Neuronal stem cell (in vitro differentiated cells): ENCODE measurements at places on chromosomes 5 and 9.

GRCh38 chr5:116838011-116838536 lies 263.5 kb upstream of the SEMA6A start:
- no peak for DNase-seq

GRCh38 chr5:32543291-32543690 lies 42.1 kb upstream of the SUB1 start:
- no peak for DNase-seq

DNA sequence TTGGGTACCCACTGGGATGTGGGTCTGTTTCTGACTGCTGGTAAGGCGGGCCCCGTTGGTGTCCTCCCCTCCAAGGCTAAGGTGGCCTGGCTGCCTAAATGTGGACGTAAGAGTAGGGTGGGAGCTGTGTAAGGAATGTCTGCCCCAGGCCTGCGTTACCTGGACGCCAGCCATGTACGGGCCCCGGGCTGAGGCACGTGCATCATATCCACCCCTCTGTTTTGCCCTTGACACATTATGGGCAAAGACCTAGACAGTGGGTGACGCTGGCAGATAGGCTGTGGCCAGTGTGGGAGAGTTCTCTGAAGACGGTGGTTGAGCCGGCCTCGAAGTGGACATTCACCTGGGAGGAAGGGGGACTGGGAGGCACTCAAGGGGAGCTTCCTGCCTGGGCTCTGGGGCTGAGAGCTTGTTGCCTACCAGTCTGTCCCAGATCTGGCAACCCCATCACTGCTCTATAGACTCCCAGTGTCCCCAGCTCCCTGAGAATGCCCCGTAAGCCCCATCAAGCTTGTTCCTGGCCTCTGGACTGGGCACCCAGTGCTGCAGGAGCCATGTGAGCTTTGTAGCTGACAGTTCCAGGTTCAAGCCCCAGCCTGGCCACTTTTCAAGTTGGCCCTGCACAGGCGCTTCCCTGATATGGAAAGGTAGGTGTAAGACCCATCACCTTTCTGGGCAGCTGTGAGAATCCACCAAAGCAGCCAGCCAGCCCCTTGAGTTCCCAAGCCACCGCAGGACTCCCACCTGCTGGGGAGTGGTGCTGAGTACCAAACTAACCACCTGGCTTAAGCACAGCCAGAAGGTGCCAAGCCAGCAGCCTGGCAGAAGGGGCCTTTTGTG lies 3.2 kb upstream of the PRR7 start:
- no peak for DNase-seq

- no peak for DNase-seq
Observed at GRCh38 chr9:121855476-121855875, 204.0 kb downstream of the DAB2IP start.

DNA sequence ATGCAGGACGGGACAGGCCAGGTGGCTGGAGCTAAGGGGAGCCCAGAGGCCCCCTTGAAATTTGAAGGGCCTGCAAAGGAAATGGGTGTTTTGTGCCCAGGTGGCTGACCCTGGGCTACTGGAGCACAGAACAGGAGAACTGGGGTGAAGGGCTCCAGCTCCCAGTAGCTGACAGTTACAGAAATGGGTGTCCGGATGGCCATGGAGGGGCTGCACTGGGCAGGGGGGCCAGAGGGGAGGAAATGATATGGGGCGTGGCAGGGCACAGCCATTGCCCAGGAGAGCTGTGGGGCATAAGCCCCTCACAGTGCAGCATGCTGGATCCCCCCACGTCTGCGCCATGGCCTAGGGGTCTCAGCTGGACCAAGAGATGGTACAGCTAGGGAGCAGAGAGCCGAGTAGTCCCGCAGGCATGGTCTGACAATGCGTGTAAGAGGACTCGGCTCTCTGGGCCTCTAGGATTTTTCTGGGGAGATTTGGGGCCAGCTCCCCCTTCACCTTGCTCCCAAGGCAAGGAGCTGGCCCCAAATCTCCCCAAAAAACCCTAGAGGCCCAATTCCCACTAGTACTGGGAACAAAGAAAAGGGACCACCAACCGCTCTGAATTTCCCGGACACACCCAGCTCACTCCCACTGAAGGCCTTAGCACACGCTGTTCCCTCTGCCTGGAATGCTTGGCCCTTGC lies 7.9 kb upstream of the CARD19 start:
- no peak for DNase-seq

DNA sequence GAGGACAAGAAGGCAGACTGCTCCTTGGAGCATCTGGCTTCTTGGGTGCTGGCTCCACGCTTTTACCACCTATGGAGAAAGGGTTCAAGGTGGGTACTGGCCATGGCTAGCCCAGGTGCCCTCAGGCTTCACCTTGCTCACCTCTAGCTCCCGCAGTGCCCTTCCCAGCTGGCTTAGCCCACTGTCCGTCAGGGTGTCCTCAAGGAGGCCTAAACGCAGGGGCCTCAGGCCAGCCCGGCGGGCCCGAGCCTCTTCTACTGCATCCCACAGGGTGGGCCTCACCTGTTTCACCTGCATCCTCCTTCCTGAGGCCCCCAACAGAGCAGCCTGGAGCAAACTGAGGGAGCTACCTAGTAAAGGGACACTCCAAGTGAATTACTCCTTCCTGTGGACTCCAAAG lies 9.1 kb downstream of the SLC35A4 start:
- no peak for DNase-seq

DNA sequence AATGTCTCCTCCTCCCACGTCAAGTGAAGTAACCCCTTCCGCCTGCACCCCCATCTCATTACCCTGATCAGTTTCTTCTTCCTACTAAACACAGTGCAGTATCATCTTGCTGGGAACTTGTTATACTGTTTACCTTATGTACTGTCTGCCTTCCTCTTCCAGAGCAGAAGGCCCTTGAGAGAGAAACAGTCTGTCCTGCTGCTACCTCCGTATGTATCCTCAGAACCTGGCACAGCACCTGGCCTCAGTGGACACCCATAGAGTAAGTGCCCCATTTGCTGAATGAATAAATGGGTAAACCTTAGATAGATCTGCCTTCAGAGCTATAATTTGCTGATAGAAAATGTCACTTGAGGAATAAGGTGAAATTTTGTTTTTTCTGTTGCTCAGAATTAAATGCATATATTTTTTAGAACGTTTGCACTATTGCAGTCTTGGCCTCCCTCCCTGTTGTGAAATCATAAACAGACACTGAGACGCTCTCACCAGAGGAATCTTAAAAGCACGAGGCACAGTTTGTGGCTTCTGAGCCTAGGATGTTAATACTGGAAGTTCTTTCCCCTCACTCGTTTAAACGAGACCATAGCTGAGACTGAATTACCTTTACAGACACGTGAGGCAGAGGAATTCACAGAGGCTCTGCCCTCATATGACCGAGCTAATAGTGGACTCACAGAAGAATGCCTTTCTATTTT lies 223.1 kb upstream of the DAP start:
- no peak for DNase-seq

GRCh38 chr5:104789366-104789765 lies 1226.8 kb upstream of the NUDT12 start:
- no peak for DNase-seq

DNA sequence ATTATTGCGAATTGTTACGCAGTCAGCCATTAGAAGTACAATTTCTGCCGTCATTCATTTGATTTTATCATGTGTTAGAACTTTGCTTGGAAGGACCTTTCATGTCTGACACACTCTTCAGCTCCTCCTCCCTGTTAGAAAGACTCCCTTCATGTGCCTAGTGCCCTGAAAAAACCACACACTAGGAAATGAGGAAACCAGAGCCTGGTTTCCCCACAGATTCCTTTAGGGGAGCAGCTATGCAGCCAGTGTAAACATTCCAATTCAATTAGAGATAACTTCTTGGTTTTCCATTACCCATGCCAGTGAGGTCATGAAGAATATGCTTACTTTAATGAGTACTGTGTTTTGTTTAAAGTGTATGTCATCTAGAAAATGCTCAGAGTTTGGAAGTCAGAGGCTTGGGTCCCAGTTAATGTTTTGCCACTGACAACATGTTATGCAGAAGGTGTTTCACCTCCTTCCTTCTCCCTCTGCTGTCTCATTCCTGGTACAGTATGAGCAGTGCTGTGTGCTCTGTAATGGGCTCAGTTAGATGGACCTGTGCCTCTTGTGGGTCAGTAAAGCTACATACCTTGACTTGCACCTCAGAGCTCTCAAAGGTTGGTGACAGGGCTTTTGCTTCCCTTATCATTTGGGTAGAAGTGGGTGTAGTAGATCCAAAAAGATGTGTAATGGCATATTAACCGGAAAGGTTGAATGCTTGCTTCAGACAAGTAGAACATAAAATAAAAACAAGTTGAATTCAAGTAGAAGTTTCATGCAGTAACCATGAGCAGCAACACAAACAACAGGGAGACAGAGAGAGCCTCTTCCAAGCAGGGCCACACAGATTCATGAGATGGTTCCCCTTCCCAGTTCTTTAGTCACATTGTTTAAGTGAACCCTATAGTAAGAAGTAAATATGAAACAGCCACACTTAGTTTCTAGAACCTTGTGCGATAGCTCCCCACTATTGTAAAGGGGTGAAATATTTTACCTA lies 52.6 kb upstream of the TNFAIP8 start:
- no peak for DNase-seq

GRCh38 chr9:117656002-117656401 lies 48.2 kb upstream of the TLR4 start:
- no peak for DNase-seq

DNA sequence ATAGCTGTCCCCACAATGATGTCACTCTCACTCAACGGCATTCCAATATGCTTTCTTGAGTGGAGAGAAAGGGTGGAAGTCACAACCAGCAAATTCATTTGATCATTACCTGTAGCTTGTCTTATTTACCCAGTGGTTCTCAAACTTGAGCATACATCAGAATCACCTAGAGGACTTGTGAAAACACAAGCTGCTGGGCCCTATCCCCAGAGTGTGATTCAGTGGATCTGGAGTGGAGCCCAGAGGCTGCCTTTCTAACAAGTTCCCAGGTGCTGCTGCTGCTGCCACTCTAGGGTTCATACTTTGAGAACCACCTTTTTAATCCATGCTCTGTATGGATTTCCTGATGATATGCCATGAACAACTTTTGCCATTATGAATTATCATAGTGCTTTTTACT lies 94.7 kb downstream of the KLHL3 start:
- no peak for DNase-seq

DNA sequence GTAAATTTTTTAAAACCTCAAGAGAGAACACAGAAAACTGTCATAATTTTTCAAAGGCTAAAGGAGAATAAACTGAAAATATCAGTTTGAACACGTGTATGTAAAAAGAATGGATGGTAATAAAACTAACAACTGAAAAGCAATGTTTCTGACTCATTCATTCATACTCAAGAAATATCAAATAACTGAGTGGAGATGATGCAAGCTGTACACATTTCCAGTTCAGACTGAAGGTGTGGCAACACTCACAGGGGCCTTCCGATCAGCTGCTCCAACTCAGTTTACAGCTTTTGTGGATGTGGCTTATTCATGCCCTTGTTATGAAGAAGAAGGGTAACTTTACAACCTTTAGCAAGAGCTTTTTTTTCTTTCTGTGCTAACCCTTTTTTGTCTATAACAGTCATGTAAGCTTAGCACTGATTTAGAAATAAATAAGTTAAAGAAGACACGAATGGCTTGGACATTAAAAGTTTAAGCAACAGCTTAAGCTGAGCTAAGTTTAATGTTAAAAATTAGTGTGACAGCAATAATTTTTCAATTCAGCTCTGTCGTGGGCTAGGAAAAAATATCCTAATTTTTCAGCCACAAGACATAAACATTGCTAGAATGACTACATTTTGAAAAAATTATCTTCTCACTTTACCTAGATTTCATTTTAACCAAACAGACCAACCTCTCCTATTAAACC lies 453.5 kb downstream of the RAB3C start:
- no peak for DNase-seq

DNA sequence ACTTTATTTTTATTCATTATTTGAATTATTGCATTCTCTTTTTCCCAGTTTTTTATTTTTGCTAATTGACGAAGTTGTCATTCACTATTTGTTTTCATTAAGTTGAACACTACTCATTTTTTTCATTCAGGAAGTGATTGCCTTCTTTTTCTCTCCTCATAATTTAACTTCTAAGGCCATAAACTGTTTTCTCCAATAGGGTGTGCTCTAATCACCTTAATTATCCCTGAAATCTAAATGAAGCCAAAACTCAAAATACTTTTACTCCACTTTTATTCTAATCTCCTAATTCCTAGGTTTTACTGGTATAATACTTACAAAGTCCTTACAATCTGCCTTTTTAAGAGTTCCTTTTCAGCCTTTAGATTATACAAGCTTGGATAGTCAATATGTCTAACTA lies 2.9 kb upstream of the OR13C2 start:
- DNase-seq = no peak

- DNase-seq = no peak
Observed at GRCh38 chr9:21081999-21082398, 4.3 kb upstream of the IFNB1 start.

DNA sequence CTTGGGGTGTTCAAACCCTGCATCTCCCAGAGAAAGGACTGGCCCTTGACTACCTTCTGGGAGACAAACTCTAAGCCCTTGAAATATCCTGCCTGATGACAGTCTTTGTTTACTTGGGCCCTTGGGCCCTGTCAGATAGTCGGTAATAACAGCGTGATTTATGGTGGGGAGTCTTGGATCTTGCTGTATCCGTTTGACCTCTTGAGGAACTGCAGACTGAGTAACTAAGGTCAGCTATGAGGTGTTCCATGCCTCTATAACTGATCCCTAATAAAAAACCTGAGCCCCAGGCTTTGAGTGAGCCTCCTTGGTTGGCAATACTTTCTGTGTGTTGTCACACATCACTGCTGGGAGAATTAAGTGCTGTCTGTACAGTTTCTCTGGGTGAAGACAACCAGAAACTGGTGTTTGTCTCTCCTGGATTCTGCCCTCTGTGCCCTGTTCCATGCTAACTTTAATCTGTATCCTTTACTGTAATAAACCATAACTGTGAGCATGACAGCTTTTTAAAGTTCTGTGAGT lies 56.2 kb upstream of the ANKRD33B start:
- DNase-seq = no peak

DNA sequence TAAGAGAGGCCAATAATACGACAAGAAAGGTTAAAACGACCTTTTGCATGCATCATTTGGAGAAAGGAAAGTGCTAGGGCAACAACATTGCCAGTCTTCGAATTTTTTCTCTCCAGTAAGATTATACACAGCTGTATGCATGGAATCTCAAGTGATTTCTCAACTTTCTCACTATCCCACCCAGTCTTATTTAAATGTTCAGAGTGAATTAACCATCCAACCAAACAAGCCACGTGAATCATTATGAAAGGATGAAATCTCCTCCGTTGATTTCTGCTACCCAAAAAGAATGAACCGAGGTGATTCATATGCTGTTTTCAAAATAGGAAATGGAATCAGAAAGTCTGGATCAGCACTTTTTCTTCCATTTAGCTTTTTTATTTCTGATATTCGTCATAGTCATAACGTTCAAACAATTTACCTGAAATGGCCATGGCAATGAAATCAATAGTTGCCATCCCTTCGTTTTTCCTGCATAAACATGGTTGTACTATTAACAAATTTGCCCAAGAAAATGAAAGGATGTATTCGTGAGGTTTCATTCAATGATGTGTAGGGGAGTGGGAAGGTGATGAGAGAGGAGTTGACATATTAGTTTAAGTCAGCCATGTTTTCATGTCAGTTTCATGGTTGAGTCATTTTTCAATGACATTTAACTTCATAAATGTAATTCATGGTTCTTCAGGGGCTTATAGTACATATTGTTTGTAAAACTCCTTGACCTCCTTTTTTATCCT lies 170.9 kb upstream of the WWC1 start:
- no peak for DNase-seq
